ENCODE measurements at places on chromosomes 5 and 9.

DNA sequence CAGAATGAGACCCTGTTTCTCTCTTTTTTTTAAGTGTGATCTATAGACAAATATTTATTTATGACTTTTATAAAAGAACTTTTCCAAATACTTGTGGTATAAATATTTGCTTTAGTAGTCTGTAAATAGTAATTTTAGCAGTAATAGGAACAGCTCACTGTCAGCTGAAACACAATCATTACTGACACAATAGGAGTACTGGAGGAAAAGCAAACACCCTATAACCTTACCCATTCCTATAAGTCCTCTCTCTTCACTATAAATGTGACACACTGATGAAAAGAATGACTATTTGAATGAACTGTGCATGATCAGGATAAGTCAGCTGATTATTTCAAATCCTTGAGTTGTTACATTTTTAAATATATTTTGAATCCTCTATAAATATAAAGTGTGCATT lies 72.4 kb downstream of the CDH12 start:
- DNase-seq = no peak

DNA sequence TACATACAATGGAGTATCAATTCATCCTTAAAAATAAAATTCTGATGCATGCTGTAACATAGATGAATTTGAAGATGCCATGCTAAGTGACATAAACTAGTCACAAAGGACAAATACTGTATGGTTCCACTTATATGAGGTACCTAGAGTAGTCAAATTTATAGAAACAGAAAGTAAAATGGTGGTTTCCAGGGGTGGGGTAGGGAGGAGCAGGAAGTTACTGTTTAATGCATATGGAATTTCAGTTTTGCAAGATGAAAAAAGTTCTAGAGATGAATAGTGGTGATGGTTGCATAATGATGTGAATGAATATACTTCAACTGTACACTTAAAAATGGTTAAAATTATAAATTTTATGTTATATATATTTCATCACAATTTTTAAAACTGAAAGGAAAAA lies 57.3 kb upstream of the FNIP1 start:
- DNase-seq = no peak

DNA sequence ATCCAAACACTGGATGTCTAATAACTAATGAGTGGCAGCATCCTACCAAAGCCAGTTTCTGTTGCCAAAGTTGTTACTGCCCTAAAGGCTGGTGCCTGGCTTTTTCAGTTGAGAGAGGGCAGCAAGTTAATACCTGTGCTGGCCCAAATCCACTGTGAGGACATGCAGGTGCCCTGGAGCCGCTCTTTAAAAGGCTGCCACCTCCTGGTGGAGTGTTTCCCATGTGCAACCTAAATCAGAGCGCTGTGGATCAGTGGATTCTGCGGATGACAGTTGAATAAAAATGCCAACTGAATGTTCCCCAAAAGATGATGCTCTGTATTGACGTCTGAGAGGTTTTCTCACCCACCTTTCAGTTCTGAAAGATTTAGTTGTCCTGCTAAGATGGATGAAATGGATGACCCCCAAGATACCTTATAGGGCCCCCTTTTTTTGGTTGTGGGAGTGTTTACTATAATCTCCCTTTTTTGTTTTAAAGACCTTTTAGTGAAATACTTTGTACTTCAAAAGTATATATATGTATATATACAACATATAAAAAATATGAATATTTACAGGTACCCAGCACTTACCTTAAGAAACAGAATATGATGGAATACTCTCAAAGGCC lies 146.4 kb downstream of the EGFLAM start:
- no peak for DNase-seq

DNA sequence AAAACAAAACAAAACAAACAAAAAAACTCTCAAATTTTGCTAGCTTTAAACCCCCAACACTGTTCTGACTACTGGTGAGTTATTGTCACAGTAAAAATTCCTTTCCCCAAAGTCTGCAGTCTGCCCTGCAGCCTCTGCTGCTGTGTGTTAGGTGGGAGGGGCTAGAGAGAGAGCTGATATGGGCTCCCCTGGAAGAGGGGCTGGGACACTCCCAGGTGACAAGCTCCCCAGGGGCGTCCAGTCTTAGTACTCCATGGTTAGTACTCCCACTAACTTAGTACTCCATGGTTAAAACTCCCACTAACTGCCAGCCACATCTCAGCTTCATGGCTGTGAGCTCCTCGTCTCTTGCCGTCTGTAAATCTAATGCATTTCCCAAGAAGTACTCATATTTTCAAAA lies 191.9 kb downstream of the FANCC start:
- no peak for DNase-seq

- DNase-seq = no peak
Measured at GRCh38 chr5:116305899-116306298, 221.1 kb downstream of the COMMD10 start.

- DNase-seq = no peak
Measured at GRCh38 chr5:136211282-136212040, 18.5 kb upstream of the SMIM32 start.

DNA sequence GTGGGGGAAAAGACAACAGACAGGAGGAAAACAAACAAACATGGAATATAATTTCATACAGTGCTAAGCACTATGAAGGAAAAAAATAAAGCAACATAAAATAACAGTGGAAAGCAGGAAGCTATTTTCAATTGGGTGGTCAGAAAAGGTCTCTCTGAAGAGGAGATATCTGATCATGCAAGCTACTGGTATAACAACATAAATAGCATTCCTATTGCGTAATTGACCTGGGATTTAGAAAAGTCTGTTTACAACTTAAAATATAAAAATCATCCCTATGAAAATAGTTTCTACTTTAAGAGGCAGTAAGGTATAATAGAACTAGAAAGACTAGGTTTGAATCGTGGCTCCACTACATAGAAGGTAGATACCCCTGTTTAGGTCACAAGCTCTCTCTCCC lies 61.4 kb downstream of the FBXW11 start:
- DNase-seq = no peak

DNA sequence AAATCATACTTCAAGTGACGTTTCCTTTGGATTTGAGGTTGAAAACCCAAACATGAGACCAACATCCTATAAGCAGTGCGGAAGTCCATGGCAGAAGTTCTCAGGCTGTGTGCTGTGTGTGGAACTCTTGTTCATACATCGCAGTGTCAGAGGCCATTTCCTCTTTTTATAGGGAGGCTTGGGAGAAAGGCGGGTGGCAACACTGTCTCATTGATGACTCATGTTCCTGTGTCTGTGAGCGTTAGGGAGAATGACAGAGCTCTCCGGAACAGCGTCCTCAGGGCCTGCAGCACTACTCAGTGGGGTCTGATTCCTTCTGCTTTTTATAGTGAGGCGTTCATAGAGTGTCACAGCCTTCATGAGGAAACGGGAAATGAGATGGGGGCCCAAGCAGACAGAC lies 98.8 kb upstream of the BASP1 start:
- DNase-seq = peak; percentile 1

DNA sequence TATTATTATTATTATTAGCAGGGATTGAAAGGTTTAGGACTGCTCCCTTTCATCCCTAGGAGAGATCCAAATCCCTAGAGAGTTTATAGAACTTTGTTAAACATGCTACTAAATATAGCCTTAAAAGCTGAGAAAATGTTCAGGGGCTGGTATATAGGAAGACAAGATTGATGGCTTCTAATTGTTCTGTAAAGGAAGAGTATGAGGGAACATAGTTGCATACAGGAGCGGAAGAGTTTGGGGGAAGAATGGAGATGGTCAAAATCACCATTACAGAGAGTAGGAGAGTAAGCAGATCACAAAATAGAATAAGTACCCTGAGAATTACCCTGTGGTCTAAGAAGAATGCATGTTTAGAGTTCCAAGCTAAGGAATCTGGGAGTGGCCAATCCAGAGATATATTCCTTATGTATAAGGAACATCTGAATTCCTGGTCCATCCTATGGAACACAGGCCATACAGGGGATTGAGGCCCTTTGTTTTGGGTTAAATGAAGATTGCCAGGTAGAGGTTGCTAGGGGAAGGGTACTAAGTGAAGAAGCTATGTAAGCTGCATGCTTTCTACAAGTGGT lies 158.0 kb upstream of the APC start:
- DNase-seq = no peak

DNA sequence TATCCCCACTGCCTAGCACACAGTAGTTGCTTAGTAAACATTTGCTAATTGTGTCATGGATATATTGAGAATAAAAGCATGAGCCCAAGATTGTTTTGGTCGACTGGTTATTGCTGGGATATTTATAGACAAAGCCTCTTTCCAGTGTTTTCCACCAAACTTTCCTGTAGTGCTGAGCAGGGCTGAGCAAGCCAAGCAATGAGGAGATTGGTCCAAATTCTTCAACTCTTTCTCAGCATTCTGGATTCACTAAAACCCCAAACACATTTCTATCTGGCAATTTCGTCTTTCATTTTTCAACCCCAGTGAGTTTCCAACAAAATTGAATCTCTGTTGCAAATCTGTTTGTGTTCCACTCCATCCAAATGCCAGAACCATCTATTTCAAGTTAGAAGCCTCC lies 31.9 kb upstream of the TARS1 start:
- DNase-seq = no peak

- DNase-seq = no peak
Measured at GRCh38 chr5:172985596-172985995, 2.0 kb downstream of the ATP6V0E1 start.

GRCh38 chr5:168307925-168308584 lies 16.6 kb downstream of the WWC1 start:
- DNase-seq = no peak

- DNase-seq = no peak
Measured at GRCh38 chr9:114900942-114901802, 29.2 kb downstream of the TNFSF8 start.

DNA sequence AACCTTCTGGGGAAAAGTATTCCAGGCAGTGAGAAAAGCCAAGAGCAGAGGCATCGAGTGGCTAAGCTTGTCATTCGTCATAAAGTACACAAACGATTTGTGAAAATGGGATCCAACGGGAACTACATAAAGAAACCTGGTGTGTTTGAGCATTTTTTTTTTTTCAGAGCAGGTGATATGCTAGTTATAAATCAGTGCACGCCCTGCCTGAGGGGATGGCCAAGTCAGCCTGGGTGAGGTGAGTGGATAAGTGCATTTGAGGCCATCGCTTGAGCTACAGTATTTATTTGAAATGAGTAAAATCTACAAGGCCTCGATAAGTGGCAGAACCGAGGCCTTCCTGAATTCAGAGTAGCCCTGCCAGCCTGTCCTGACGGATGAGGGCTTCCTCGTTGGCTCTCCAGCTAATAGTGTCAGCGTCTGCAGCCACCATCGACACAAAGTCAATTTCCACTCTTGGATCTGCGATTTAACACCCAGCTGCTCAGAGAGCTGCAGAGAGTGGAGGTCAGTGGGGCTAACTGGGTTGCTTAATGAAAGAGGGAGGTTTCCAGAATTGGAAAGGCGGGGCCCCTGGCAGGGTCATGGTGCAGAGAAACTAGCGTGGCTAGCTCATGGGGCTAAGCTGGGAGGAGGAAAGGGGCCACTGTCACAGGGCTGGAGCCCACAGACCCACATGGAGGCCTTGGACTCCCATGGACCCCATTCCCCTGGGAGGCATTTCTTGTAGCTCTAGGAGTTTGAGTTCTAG lies 27.3 kb downstream of the PPARGC1B start:
- DNase-seq = no peak

DNA sequence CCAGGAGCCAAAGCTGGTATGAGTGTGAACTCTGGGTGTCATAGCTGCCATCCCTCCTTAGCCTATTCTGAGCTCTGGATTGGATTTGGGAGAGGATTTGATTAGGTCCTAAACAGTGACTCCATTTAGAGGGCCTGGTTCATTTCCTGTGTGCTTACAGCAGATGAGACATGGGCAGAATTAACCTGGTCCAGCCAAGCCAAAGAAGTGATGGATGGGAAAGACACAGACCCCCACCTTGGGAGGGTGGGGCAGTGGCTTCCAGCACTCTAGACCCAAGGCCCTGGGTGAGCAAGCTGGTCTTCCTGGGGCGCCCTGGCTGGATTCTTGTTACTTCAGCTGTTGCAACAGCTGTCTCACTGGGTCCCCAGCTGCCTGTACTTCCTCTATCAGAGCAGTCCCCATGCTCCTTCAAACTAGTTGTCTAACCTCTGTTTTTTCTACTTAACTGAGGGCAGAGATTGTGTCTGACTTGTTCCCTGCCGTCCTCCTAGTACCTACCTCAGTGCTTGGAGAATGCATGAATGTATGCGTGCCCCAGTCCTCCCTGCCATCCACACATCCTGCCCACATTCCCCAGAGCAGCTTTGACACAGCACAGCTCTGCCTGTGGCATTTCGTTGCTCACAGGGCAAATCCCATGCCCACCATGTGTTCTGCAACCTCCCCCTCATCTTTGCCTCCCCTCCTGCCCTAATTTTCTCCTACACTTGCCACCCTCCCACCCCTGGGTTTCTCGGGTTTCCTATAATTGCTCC lies 115.9 kb downstream of the RGS3 start:
- no peak for DNase-seq

DNA sequence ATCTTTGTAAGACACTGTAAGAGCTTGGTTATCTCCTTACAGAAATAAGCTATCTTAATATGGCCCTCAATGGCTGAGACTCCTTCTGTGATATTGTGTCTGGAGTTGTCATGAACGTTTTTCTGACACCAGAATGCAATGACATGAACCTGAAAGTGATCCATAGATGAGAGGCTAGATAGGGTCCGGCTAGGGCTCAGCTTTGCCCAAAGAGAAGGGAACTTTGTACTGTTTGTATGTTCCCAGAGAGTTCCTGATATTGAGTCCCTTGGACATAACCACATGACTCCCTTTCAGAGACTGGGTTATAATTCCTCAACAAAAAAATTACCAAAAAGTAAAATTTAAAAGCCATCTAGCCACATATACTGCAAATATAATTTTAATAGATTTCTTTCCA lies 575.8 kb upstream of the CLINT1 start:
- DNase-seq = no peak

- no peak for DNase-seq
Measured at GRCh38 chr9:126722922-126723806, 81.7 kb upstream of the ZBTB43 start.

DNA sequence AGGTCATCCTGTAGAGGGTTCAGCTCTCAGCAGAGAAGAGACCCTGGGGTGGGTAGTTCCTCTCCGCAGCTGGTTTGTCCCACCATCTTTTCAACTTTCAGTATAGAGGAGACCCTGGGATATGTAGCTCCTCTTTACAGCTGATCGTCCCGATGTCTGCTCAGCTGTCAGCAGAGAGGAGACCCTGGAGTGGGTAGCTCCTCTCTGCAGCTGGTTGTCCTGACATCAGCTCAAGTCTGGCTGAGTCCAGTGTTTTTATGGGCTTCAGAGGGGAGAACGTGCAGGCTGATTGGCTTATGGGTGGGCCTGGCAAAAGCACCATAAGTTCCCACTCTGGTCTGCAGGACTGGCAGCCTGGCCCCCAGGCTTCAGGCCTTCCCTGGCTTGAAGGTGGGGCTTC lies 80.8 kb downstream of the NLN start:
- no peak for DNase-seq

DNA sequence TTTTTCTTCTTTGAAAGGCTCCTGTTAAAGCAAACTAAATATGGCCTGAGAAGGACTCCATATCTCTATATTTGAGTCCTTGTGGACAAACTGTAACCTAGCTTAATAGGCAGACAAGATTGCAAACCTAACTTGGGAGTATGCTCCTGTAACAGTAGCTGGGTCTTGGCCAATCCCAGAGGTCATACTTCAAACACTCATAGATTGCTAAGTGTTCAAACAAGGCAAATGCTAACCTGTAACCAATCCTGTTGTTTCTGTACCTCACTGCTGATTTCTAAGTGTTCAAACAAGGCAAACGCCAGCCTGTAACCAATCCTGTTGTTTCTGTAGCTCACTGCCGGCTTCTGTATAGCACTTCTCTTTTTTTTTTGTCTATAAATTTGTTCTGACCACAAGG lies 50.6 kb upstream of the CLK4 start:
- DNase-seq = no peak

GRCh38 chr9:136016572-136017288 lies 55.6 kb upstream of the UBAC1 start:
- DNase-seq = no peak

All from NCI-H1436 treated with DMSO at 0.1 percent for 48 hours (cell line).